ENCODE measurements at places on chromosomes 6 and 20. TPM values are rescaled to one million over a fixed set of nuclear protein-coding genes. Genes with fewer than 3 reads are reported as not detected.

- no peak for DNase-seq
These were observed 61.3 kb upstream of the CARMIL1 start for GRCh38 chr6:25217829-25218228.

GRCh38 chr20:24816907-24817306 lies 132.2 kb upstream of the CST7 start:
- DNase-seq: no peak

- DNase-seq: no peak
These were observed 33.9 kb downstream of the HLA-A start for GRCh38 chr6:29976253-29976587.

- DNase-seq: no peak
These were observed 7.0 kb downstream of the RBM39 start for GRCh38 chr20:35734777-35735649.

The KIF25 gene
- not detected for total RNA-seq

The ASIP gene
- total RNA-seq: not detected

The NRM gene
- total RNA-seq: 1.2 TPM

The PTCRA gene
- not detected for total RNA-seq

The BPIFB3 gene
- not detected for total RNA-seq

Data from occipital lobe (tissue), 3 donors.